ENCODE measurements at places on chromosomes 3 and 15.

DNA sequence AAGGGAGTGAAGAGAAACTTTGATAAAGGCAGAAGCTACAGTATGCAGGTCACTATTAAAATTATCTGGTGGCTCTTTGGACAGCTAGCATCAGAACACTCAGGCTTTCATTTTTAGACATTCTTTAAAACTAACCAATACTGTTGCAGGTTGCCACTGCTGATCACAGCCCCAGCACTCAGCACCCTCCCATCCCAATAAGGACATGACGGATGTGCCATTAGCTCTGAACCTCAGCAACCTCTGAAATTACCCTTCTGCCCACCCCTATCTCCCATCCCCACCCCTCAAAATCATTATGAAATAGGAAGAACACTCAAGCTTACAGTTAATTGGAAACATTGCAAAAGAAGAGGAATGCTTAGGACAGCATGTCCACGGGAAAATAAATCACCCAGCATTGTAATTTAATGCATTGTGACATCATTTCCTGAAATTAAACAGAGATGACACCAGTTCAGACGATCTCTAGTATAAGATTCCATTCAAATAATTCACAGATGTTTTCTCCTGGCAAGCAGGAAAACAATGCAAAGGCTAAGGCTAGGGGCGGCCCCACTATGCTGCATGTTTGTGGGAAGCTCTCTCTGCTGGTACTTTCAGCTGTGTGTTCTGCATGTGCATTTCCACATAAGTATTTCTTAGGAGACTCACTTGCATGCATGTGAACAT lies 71.6 kb downstream of the MEIS2 start:
- DNase-seq = no peak

DNA sequence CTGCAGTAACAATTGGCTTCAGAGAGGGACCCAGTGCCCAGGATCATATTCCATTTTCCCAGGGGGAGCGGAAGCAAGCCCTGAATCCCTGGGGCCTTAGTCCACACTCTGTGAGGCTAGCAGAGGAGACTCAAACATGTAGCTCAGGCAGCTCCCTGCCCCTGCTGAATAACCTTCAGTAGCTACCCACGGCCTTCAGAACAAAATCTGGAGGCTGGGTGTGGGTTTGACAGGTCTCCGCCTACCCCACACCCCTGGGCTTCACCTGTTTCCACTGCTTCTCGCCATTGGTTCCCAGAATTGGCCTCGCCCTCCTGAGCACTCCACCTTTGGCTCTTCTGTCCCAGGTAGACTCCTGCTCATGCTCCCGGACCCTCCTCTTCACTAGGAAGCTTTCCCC lies 93.6 kb upstream of the ATP2B2 start:
- DNase-seq = no peak

- peak; percentile 28 for DNase-seq
Measured at GRCh38 chr15:34318277-34319079, 19.1 kb downstream of the SLC12A6 start.

DNA sequence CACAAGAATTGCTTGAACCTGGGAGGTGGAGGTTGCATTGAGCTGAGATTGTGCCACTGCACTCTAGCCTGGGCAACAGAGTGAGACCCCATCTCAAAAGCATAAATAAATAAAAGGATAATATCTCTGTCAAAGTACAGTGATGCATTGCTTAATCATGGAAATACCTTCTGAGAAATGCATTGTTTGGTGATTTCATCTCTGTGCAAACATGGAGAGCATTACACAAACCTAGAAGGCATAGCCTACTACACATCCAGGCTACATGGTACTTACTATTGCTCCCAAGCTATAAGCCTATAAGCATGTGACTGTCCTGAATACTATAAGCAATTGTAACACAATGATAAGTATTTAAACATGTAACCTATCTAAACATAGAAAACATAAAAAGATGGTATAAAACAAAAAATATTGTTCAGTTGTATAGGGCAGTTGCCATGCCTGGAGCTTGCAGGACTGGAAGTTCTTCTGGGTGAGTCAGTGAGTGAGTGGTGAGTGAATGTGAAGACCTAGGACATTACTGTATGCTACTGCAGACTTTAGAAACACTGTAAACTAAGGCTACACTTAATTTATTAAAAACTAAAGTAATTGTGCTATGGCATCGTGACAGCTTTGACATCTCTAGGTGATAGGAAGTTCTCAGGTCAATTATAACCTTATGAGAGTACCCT lies 93.6 kb upstream of the SNRPN start:
- no peak for DNase-seq

DNA sequence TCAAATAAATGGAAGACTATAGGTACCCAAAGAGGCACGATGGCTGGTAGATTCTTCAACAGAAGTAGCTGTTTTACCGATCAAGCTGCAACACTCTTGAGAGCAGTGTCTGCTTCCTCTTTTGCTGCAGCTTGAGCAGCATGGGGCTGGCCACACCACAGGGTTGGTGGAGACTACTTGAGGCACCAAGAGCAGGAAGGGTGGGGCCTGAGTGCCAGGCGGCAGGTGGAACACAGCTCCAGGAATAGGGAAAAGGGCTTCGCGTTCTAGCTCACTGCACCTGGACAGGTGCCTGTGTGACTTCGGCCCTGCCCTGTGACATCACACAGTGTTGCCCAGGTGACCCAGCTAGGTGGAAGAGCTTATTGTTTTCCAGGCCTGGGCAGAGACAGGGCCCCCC lies at the start of gene CCDC33:
Gene CCDC33, plus strand, starts transcription at position 365 of the 400 bp plus-strand sequence. CDS start 394 bp downstream, outside the sequence.
- peak; percentile 91 for DNase-seq

DNA sequence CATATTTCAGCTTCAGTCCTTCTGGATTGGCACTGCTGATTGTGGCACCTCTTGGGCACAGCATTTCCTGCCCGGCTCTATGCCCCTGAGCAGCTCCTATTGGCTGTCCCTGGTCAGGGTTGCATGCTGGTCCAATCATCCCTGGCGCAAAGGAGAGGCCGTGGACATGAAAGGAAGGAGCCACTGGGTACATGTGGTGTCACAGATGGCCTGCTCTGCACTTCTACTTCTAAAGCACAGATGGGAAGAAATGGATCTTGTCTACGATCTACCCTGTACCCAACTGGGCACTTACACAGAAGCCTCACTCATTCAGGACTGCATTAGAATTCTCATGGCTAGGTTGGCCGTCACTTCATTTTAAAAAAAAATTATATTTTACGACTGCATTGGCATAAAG lies 232.5 kb downstream of the SHQ1 start:
- no peak for DNase-seq

DNA sequence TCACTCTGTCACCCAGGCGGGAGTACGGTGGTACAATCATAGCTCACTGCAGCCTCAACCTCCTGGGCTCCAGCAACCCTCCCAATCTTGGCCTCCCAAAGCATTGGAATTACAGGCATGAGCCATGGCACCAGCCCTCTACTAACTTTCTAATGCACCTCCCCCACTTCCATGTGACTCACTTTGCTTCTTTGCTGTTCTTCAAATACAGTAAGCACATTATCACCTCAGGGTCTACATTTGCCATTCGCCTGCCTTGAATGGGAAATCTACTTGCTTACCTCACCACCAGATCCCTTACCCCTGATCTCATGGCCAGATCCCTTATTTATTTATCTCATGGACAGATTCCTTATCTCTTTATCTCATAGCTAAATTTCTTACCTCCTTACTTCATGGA lies 235.3 kb downstream of the KCNMB2 start:
- no peak for DNase-seq

DNA sequence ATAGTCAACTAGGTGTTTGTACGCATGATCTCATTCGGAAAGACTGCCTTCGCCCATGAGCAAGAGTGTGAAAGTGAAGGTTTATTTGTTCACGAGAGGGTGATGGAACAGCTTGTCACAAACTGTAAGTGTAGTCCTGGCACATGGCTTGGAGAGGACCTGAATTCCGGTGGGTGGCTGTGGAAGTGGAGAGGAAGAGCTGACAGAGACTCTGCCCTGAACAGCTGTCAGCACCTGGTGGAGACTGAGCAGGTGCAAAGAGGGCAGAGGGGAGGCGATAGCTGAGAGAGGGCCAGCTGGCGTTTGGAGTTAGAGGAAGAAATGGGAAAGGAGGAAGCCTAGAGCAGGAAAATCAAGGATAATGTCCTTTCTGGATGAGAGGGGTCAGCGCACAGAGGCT lies 155.7 kb downstream of the EEFSEC start:
- DNase-seq = no peak

DNA sequence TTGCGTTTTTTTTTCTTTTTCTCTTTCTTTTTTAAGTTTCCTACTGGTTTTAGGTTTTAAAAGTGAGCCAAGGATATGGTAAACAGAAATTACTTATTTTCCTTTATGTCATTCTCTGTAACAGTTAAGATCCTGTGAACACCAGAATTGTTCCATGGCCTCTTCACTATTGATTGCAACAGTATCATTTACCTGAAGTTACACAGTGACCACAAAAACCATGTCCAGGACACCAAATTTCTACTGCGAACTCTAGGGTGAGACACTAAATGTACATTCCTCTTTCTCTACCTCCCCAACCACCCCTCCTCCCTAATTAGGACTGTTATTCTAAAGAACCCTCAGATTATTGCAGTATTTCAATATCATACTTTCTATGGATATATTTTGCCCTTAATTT lies 280.9 kb downstream of the FOXP1 start:
- DNase-seq = no peak

DNA sequence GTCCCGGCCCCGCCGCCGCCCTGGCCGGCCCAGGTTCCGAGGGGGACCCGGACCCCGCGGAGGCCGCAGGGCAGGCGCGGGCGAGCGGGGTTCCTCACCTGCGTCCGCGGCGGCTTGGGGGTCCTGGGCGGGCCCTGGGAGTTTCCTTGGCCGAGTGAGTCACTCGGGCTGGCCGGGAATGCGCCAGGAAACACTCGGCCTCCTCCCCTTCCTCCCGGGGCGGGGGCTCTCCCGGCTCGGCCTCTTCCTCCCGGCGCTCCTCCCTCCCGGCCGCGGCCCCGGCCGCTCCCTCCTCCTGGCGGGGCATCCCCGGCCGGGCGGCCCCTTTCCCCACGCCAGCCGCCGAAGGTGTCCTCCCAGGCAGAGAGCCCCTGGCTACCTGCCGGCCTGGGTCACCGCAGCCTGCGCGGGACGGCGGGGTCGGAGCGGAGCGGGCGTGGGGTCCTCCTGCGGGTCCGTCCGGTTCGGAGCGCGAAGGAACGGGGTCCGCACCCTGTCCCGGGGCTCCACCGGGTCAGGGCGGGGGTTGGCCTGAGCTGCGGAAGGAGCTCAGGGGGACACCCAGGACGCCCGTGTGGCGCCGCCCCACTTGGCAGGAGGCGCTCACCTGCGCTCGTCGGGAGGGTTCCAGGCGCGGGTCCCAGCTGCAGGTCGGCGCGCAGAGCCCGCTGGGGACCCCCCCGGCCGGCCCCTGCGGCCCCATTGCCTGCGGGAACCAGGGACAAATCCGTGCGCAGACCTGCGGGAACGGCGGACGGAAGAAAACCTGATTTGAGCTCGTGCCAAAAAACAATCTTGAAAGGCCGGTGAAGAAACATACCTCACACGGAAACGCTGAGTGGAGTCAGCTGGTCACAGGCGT lies at the start of gene CYFIP1:
Gene CYFIP1, minus strand, starts transcription at position 180 of the 862 bp plus-strand sequence. CDS start 33,083 bp downstream, outside the sequence.
- no peak for DNase-seq

DNA sequence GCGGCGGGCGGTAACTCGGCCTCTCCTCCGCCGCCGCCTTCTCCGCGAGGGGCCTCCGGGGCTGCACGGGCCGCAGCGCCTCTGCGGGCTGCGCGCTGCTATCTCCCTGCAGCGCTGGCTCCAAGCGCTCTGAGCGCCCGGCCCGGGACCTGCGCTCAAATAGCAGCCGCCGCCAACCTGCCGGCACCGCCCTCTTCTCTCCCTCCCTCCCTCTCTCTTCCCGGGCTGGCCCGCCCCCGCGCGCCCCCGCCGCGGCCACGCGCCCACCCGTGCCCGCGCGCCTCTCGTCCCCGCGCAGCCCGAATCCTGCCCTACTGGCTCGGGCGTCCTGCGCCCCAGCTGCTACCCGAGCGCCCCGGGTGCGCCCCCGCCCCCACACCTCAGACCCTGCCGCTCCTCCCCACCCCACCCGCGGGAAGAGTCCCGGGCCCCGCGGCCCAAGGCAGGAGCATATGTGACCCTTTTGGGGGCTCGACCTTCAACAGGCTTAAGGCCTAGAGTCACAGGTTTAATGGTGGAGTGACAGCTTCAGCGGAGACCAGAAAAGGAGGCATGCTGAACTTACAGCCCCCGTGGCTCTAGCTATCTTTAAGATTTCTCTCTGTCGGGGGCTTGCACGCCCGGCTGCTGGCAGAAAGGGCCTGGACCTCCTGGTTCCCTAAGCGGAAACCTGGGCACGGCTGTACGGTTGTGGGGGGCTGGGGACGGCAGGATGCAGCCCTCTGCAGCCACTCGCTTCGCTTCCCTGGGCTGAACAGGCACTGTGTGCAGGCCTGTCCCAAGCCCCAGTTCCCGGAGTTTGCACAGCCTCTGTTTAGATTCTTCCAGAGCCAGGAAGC lies at the start of gene CACNA2D2:
Gene CACNA2D2, minus strand, starts transcription at position 131 of the 839 bp plus-strand sequence. CDS start 211 bp downstream, outside the sequence.
- no peak for DNase-seq

DNA sequence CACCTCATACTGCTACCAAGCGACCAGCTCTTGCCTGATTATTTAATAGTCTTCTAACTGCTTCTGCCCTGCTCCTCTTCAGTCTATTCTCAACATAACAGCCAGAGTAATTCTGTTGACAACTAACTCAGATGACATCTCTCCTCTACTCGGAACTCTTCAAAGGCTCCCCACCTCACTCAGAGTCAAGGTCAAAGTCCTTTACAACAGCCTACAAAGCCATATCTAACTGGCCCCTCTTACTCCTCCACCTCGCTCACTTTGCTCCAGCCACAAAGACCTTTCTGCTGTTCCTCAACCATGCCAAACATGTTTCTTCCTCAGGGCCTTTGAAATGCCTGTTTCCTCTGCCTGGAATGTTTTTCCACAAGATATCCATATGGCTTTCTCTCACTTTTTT lies 43.6 kb downstream of the PIK3R4 start:
- DNase-seq = no peak

DNA sequence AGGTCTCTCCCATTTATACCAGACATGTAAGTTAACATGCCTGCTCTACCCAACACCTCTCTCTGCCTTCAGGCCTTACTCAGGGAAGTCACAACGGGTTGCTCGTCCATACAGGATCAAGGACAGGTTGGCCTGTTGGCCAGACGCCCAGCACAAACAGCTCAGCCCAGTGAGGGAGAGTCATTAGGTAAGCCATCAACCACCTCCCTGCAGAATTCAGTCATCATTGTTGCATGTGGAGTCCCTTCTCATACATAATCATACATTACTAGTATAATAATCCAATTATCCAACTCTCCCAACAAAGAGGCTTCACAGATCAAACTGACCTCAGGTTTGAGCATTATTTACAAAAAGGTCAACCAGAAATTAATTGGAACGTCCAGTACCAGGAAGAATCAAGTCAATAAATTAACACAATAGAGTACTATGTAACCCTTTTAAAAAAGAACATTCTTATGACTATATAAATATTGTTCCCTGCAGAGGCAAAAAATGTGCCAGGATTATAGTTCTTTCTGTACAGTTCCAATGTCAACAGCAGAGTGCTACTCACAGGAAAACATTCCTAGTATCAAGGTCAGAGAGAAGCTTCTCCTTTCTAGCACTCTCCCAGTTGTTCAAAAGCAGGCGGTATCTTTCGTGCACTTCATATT lies 33.2 kb downstream of the HOMER2 start:
- DNase-seq = no peak

GRCh38 chr3:134928819-134929218 lies 133.8 kb downstream of the EPHB1 start:
- DNase-seq = no peak
